ENCODE measurements at places on chromosomes 6 and 20. TPM values are rescaled to one million over a fixed set of nuclear protein-coding genes. Genes with fewer than 3 reads are reported as not detected.

The ASIP gene
- 0.43 TPM for polyA plus RNA-seq

The SMLR1 gene
- polyA plus RNA-seq, result not detected

The UNC93A gene
- not detected for polyA plus RNA-seq

The SLC13A3 gene
- polyA plus RNA-seq, result not detected

The RAET1L gene
- polyA plus RNA-seq, result not detected

The KCNQ5 gene
- 1.8 TPM for polyA plus RNA-seq

The ZNF76 gene
- 27.9 TPM for polyA plus RNA-seq

The BMP6 gene
- polyA plus RNA-seq, result not detected
